Activated T-cell treated with anti-CD3 and anti-CD28 coated beads, Interleukin-2, amount 50 U/mL, for 4 hours (primary cell): ENCODE measurements at places on chromosomes 7 and 10. TPM values are rescaled to one million over a fixed set of nuclear protein-coding genes. Genes with fewer than 3 reads are reported as not detected.

DNA sequence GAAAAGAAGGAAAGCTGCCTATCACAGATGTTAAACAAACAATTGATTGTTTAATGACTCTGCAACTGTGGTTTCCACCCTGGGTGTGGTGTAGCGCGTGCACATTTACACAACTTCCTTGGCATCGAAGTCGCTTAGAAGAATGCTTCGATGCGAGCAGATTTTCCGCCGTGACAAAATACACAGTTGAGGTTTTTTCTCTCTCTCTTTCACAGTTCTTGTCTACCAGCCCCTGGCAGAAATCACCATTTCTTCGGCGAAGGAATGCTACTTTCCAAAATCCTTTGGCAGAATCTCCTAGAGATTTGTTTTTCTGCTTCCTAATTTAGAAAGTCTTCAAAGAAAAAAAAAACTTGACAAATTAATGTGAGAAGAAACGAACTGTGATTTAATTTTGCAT lies 70.7 kb upstream of the C1QL3 start:
- DNase-seq = no peak

DNA sequence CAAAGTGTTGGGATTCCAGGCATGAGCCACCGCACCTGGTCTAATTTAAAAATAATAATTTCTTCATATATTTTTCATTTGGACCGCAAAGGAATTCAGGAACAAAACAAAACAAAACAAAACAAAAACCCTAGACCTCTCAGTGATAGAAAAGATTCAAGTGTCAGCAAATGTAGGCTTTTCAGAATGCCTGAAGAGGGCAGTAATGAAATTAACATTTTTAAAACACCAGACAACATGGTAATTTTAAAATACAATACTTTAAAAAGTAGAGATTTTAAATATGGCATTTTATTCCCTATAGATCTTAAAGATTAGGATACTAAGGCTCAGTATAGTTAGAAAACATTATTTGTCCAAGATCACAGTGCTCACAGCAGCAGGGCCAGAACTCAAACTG lies 36.6 kb downstream of the DNMBP start:
- DNase-seq = no peak

DNA sequence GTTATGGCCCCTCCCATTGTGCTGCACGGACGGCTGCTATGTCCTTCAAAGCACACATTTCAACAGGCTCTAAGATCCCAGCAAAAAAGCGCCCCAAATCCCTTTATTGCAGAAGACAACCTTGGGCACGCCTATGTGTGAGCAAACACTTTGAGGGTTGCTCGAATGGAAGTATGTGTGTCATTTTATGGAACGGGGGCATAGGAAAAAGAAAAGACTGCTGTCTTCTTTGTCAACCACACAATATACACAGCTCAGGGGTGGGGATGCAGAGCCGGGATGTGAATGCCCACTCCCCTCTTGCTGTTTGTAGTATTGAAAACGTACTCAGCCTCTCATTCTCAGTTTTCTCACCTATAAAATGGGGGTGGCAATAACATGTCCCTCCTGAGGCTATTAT lies 32.0 kb downstream of the C10orf53 start:
- no peak for DNase-seq

CDHR1 gene
- 0.22 TPM for total RNA-seq

DNA sequence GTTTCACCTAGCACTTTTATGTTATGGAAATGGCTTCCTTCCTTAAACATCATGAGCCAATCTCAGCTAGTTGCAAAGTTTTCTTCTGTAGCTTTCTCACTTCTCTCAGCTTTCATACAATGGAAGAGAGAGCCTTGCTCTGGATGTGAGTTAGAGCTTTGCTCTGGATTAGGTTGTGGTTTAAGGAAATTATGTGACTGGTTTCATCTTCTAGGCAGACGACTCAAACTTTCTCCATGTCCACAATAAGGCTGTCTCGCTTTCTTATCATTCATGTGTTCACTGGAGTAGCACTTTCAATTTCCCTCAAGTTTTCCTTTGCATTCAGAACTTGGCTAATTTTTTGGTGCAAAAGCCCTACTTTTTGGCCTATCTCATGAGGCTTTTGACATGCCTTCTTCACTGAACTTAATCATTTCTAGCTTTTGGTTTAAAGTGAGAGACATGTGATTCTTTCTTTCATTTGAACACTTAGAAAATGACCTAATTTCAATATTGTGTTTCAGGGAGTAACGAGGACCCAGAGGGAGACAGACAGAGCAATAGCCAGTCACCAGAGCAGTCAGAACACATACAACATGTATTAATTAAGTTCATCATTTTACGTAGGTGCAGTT lies 49.8 kb downstream of the CNOT4 start:
- DNase-seq = no peak

DNA sequence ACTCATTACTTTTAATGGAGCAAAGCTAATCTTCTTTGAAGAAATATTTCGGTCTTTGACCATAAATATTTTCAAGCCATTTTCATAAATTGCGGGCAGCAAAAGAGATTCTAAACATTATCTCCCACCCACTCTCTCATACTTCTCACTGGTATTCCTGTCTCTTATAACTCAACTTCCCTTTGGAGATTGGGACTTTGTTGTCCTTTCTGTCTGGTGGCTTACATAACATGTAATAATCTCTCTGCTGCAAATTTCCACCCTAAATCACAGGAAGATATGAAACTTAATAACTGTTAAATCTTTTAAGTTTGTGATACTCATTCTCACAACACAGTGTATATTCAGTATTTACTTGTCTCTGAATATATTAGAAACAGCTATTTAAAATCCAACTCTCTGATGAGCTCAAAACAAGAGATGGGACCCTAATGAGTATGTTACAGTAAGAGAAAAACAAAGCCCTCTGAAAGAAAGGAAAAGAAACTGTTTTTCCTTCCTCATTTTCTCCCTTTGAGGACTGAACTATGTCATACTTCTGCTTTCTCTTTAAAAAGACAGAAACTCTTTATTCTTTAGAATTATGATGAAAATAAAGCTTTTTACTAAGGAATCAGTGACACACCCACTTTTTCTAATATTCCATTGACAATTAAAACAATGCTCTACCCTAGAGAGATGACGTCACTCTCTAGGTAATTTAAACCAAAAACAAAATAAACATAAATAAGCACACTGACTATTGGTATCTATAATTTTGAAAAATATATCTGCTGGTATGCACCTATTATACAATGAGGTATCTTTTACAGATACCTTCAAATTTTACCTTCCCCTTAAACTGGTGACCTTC lies 14.7 kb downstream of the CALCR start:
- no peak for DNase-seq

DNA sequence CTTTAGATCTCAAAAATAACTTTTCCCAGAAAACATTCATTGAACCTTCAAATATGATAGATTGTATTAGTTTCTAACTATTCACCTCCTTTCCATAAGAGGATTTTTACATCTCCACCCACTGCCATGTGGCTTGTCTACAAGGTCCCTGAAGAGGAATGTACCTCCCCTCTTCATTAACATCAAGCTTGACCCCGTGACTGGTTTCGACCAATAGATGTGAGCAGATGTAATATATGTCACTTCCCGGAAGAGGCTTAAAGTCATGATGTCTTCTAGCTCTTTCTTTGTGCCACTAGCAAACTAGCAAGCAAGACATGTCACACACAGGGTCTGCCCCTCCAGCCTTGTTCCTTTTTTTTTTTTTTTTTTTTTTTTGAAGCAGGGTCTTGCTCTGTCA lies 6.9 kb downstream of the BAZ1B start:
- no peak for DNase-seq

DNA sequence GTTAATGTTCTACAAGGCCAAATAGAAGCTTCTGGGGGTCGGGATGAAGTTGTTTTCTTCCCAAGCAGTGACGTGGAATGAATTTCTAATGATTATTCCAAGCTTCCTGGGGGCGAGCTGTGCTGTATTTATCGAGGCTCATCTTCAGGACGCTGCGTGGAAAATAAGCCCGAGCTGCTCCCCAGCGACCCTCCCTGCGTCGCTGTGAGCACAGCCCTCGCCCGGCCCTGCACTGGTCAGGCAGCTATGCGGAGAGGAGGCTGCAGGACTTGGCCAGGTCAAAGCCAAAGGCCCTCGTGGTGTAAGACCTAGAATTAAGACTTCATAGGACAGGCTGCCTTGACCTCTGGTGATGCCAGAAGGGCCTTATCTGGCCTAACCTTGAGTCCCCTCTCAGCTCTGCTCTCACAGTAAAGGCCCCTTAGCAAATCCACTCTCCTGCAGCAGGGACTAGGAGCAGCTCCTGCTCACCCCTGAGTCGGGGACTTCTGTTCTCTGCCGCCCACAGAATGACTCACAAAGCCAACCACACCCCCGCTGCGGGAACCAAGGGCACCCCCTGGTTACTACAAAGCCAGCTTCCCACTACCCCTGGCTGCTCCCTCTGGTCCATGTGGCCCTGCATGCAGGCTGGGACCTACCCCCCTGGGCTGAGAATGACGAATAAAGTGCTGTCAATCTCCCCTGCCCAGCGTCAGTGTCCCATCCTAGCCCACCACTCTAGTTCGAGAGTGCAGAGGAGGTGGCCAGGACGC lies 501.6 kb downstream of the TCERG1L start:
- DNase-seq = no peak

ARL4A gene
- total RNA-seq = 11.8 TPM

SYT15 gene
- 0.53 TPM for total RNA-seq

GRCh38 chr7:83677180-83677866 lies 28.4 kb upstream of the SEMA3E start:
- no peak for DNase-seq

MYO1G gene
- 143 TPM for total RNA-seq

DNA sequence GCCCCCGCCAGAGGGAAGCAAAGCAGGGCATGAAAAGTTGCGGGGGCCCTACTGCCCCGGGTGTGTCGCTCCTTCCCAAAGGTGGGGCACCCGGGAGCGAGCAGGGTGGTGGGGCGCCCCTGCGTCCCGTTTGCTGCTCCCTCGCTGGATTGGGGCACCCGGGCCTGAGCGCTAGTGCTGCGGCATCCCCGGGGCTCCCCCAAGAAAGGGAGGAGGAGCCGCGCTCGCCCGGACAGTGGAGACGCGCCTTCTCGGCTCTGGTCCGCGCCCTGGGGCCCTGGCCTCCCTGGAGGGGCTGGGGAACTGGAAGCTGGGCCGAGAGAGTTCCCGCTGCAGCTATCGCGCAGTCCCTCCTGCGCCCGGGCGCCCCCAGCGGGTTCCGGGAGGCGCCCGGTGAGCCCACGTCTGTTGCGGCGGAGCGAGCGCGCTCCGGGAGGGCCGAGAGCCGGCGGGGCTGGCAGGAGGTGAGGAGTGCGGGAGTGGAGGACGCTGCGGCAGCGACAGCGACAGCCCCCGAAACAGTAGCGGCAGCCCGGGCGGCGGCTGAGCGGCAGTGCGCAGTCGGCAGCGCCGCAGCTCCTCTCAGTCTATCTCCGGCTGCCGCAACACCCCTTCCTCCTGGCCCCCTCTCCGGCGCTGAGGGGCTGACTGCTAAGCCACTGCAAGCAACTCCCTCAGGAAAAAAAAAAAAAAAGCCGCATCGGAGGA lies 504 bp upstream of the BMPER start:
- DNase-seq = no peak

DNA sequence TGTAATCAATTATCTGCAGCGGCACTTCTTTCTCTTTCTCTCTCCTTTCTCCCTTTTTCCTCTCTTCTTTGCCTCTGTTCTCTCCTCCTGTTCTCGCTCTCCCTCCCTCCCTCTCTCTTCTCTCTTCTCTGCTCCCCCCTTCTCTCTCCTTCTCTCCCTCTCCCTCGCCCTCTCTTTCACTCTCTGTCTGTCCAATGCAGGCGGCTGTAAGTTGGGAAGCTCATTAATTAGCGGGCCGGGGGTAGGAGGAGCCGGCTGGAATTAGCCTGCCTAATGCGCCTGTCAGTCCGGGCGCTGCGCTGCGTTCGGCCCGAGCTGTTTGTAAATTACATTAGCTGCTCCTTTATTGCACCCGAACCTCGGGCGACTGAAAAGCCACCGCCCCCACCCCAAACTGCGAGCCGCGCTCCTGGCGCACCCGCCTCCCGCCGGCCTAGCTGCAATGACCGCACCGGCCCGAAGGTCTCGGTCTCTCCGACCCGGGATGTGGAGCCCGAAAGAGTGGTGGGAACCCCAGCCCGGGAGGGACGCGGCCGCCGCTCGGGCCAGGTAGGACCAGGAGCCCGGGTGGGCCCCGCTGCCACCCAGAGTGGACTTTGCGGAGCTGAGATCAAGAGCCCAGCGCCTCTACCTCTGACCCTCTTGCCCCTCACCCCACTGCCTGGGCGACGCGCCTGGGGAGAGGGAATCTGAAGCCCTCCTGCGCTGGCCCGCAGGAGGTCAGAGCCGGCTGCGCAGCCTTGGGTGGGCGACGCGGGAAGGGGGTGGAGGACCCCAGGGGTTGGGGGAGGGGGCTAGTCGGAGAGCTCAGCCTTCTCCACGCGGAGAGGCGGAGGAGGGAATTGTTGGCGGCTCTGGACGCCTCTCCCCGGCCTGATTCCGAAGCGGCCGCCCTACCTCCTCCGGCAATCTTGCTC lies at the start of gene LBX1:
Gene LBX1 (minus strand): TSS at position 198 of the 917 bp plus-strand sequence. CDS start 648 bp downstream, outside the sequence.
- DNase-seq = no peak

- DNase-seq = no peak
Observed at GRCh38 chr7:29265208-29265923, 70.8 kb downstream of the CHN2 start.

DNA sequence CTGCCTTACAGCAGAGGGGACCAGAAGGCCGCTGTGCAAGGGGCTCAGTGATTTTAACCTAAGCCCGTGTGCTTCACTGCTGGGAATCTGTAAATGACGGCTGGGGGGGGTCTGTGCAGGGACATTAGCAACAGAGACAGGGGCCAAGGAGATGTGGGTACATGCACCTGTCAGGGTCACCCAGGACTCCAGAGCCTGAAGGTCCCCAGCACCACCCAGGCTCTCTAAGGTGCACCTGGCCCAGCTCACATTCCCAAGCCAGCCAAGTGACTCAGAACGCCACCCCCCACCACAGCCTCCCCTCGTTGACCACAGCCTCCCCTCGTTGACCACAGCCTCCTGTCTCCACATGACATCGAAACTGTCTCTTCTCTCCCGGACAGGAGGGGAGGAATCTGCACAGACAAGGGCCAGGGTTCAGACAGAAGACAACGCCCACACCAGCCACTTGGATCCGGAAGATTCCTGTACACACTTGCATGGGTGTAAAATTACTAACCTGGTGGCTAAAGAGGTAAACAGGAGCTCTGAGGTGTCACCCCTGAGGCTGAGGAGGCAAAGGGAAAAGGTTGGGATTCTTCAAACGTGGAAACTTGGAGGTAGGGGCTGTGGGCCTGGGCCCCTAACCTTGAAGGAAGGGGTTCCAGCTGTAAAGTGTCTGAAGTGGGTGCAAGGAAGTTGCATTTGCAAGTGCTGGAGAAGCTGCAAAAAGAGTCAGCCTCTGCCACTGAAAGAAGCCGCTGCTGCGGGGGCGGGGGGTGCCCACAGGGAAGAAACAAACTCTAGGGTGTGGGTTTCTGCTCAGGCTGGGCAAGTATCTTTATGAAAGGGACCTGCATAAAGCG lies 27.0 kb downstream of the CALML3 start:
- DNase-seq = peak; percentile 51

DNA sequence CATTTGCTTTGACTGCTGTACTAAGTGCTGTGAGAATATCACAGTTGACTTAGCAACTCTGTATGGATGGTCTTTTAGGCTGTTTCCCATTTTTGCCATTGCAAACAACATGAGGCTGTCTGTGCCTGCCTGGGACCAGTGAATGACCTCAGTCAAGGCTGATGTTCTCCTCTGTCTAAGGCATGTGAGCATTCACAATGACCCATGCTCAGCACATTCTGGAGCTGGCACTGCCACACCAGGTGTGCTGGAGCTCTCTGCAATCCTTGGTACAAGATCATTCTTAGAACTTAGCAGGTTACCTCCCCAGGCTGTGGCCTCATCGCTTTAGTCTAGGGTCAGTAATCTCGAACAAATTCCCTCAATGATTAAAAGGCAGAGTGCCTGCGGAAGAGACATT lies 61.9 kb downstream of the SH3PXD2A start:
- no peak for DNase-seq

TPK1 gene
- 10.5 TPM for total RNA-seq

PCDH15 gene
- not detected for total RNA-seq

SOSTDC1 gene
- total RNA-seq = not detected

LRRC72 gene
- not detected for total RNA-seq
